ENCODE measurements at places on chromosomes 3 and 15.
A peak's percentile ranks its signal among the peaks of the same experiment; 100 is the strongest.

DNA sequence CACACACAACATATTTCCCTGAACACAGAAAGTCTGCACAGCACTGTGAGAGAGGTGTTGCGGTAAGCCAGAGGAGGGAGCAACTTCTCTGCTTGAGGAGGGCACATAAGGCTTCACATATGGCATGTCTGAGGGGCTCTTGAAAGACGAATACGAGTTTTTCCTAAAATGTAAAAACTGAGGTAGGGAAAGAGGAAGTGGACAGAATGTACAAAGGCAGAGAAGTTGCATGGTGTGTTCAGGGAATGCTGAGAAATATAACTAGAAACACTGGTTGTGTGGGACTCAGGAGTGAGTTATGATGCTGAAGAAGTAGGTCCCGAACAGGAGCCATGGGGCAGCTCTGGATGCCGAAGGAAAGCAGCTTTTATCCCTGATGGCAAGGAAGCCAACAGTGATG lies 22.8 kb upstream of the ATP8B4 start:
- DNase-seq, result no peak

DNA sequence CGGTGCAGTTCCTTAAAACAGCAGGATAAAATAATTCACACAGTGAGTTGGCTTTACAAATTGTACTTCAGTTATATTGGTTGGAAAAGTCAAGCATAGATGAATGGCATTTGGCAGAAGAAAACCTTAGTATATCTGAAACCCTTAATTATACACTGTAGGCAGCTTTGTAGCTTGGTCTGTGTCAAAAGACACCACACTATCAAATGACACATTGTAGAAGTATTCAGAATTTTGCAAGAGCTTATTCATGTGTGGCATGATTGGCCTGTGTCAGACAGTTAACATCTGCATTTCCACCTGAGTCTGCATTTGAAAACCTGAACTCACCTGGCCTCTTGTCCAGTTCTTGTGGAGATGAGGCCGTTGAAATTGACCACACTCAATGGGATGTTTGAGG lies 13.8 kb downstream of the TMEM266 start:
- DNase-seq, result no peak

GRCh38 chr3:72214066-72214951 lies 429.4 kb upstream of the PROK2 start:
- DNase-seq, result no peak

- no peak for DNase-seq
These were observed 37.2 kb downstream of the SSUH2 start for GRCh38 chr3:8607234-8608040.

- DNase-seq, result peak; percentile 67
These were observed 5.7 kb downstream of the THBS1 start for GRCh38 chr15:39586387-39587095.

DNA sequence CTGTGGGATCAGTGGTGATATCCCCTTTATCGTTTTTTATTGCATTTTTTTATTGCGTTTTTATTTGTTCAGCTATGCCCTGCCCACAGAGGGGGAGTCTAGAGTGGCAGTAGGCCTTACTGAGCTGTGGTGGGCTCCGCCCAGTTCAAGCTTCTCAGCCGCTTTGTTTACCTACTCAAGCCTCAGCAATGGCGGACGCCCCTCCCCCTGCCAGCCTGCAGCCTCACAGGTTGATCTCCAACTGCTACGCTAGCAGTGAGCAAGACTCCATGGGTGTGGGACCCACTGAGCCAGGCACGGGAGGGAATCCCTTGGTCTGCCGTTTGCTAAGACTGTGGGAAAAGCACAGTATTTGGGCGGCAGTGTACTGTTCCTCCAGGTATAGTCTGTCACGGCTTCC lies 500.6 kb upstream of the MCTP2 start:
- no peak for DNase-seq

DNA sequence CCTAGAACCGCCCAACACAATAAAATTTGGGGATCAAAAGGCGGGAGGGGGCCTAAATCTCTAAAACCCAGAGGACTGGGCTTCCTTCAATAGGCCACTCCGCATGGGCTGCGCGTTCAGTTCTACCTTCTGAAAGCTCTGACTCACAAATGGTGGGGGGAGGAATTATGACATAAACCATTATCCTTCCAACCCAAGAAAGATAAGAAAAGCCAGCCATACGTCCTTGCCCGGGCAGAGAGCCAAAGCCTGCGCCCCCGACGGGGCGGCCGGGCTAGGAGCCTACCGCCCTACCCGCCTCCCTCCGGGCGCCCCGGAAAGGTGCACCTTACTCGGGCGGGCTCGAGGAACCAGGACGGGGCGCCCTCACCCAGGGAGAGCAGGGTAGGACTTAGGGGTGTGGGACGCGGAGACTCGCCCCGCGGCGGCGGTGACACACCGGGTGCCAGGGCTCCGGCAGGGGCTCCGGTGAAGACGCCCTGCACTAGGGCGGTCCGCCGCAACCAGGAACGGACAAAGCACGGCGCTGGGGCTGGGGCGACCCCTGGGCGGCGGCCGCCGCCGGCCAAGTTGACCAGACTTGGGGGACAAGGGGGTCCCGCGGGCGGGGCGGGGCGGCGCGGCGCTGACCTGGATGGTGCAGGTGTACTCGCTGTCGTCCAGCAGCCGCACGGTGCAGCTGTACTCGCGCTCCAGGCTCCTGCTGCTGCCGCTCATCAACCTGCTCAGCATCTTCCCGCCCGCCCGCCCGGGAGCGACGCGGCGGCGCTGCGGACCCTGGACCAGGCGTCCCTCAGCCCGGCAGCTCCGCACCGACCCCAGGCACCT lies 534 bp downstream of the FRMD5 start:
- DNase-seq, result peak; percentile 4

DNA sequence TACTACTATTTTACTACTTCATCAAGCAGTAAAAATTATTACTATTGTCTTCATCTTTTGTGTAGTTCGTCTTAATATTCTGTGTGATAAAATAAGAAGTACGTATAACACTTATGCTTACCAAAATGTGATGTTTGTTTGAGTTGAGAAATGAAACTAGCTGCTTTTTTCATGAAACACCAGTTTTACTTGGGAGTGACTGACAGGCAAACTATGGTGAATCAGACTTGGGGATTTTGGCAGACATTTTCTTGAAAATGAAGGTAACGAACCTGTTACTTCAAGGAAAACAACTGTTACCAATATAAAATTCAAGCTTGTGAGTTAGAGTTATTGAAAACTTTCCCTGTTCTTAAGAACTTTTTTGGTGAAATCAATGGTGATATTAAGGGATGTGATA lies 10.3 kb downstream of the U2SURP start:
- DNase-seq, result no peak

DNA sequence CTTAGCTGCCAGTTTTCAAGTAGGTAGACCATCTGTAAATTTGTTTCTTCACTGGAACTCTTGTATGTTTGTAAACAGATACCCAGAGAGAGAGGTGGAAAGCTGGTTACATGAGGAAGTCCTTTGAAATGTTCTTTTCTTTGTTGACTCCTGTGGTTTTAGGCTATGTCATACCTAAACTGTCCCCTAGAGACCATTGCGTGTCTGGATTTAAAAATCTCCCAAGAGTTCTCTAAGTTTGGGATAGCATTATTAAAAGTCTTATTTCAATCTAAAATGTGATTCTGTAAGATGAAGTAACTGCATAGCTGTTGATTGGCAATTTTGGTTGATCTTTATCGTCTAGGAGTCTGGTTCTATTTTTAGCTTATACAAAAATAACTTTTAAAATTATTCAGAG lies 127.2 kb downstream of the GHSR start:
- no peak for DNase-seq

- no peak for DNase-seq
These were observed 7.5 kb downstream of the MORF4L1 start for GRCh38 chr15:78880242-78880533.

GRCh38 chr3:146184241-146185015 lies 23.4 kb upstream of the PLOD2 start:
- DNase-seq, result no peak

DNA sequence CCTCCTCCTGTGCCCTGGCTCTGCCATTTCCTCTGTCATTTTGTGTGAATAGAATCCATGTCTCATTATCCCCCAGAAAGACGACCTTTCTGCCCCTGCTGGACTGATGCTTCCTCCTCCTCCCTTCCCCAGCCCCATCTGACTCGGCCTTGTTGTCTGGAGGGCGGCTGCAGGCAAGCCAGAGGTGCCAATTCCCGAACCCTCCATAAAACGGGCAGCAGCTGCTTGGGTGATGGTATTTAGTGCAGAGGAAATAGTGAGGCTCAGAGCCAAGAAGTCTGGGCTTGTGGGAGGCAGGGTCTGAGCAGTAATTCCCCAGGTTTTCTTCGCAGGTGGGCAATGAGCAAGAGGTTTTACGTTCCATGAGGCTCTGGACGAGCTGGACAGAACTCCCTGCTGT lies 71.2 kb downstream of the ITGA11 start:
- no peak for DNase-seq

DNA sequence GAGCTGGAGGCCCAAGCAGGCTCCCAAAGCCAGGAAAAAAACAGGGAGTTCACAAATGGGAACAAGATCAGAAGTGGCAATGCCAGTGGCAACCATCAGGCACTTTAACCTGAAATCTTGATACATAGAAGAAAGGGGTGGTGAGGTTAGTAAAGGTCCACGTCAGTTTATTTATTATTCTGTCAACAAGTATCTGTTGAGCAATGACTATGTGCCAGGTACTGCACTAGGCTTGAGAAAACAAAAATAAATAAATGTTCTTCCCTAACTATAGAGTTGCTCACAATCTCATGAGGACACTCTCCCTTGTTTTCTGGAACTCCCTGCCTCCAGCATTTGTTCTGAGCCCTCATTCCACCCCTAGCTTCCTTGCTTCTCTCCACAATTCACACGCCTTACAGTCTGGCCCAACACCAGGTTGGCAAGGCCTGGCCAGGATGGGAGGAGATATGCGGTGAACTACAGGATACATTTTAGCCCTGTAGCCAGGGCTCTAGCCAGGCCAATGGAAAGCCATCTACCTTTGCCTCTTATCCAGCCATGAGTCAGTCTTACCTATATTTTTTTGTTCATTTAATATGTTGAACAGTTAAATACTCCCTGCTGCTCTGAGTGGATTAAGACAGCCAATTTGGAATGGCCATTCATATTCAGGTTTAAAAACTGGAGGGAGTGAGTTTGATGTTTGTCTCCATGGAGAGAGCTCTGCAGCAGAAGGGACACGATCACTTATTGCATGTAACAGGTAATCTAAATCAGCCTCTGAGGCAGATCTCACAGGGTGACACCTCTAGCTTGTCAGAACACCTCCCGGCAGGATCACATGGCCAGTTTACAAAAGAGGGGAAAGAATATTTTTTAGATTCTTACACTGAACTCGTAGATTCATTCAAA lies 161.9 kb upstream of the ATP11B start:
- DNase-seq, result no peak

All from skeletal muscle cell (primary cell).